Stimulated activated CD4-positive, alpha-beta T cell treated with anti-CD3 and anti-CD28 coated beads, Interleukin-1b, Interleukin-23, amount 100 ng/mL, for 1 hour (primary cell): ENCODE measurements at places on chromosomes 6 and 20.

- DNase-seq = no peak
Observed at GRCh38 chr6:150445486-150445885, 76.7 kb downstream of the IYD start.

DNA sequence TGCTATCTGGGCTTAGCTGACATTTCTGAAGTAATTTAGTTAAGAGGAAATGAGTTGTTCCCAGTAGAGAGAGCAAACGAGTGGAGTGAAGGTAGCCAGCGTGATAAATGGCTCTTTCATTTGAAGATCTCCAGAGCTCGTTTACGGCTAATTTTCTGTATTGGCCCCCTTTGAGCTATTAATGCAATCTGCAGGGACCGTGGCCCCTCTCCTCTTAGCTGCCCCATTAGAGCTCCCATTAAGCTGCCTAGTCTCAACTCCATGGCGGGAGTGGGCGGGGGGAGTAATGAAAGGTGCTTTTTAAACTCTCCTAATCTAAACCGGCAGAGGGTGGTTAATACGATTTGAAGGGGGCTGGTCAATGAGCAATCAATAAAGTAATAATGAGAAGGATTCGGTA is 12.5 kb downstream of the TFAP2B start:
- DNase-seq = no peak

DNA sequence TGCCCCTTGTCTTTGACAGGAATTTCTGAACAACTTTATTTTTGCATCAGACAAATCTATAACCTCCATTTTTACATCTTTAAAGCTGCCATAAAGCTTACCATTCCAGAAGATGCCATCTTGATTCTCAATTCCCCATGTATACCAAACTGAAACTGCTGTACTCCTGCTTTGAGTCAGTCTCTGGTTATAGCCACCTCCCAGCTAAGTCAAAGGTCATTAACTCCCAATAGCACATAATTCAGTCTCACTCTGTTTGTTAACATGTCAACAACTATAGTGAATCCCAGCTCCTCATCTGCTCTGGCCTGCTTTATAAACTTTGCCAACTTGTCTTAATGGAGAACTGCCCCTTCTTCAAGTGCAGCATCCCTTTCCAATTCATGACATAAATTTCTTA is 343.6 kb downstream of the FRK start:
- DNase-seq = no peak

GRCh38 chr6:90285611-90286381 is 10.8 kb downstream of the BACH2 start:
- DNase-seq = no peak

- DNase-seq = no peak
Observed at GRCh38 chr6:155408231-155408630, 47.4 kb downstream of the NOX3 start.

- DNase-seq = no peak
Observed at GRCh38 chr20:39835130-39835842, 853.8 kb downstream of the MAFB start.

DNA sequence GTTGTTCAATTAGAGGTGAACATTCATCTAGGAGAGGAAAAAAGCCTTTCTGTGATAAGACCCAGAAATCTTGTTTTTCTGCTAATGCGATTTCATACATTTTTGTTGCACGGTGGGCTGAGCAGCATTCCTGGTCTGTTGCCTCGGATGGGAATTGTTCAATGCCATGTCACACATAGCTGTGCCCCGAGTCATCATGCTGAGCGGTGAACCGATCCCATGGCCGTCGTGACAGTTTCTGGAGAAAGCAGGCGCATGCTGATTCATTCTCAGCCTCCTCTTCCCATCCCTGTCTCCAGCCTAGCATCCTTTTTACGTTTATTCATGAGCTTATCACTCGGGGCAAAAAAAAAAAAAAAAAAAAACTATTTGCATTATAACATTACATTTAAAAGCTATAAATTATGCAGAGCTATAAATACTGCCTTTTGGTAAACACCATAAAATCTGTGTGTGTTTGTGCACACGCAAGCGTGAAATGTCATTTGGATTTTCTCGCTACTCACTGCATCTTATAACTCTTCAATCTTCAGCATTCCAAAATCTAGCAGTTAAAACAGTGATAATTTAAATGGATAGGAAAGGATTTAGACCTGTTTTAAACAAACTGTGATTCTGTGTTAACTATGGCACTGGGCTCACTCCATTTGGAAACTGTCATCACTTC is 58.9 kb upstream of the IFNGR1 start:
- DNase-seq = no peak

DNA sequence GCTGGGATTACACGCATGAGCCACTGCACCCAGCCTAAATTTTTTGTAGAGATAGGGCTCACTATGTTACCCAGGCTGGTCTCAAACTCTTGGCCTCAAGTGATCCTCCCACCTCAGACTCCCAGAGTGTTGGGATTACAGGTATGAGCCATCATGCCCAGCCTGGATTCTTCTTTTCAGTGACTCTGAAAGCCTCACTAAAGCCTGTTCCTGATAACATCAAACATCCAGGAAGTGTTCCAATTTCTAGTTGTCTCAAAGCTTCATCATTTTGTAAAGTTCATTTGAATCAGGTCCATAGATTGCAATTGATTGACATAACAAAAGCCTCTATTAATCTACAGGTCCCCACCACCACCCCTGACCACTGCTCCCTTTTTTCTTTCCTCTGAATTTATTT is 29.2 kb upstream of the CHMP4B start:
- DNase-seq = no peak

DNA sequence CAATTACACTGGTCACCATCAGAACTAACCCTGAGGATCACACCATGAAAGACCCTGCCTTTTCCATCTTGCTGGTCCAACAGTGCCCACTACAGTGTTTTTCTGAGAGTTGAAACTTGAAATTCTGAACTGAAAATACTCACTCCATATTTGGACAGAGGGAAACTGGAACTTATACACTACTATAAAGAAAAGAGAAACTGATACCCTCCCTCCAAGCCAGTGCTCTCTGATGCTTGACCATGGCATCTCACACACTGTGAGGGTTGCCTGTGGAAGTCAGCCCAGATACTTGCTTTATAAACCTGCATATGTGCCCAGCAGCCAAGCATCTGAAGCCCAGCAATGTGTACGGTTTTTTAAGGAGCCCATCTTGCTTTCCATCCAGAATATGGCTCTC is 108.7 kb downstream of the FOXA2 start:
- no peak for DNase-seq

DNA sequence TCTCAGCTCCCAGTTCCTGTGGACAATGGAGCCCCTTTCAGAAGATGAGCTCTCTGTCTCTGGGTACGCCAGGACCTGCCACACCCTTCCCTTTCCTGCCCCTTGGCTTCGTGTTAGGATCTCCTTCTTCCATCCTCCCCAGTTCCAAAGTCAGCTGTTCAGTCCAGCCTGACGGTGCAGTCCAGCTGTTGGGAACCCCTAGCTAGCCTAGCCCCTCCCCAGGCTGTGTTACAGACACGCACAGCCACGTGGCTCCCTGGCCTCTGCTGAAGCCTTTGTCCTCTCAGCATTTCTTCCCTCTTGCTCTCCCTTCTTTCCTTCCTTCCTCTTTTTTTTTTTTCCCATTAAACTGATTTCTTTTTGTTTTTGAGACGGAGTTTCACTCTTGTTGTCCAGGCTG is 12.4 kb upstream of the TFAP2C start:
- DNase-seq = no peak

- DNase-seq = no peak
Observed at GRCh38 chr6:109069746-109070145, 24.9 kb downstream of the SESN1 start.

GRCh38 chr6:7324520-7324919 is 11.5 kb upstream of the SSR1 start:
- DNase-seq = no peak

DNA sequence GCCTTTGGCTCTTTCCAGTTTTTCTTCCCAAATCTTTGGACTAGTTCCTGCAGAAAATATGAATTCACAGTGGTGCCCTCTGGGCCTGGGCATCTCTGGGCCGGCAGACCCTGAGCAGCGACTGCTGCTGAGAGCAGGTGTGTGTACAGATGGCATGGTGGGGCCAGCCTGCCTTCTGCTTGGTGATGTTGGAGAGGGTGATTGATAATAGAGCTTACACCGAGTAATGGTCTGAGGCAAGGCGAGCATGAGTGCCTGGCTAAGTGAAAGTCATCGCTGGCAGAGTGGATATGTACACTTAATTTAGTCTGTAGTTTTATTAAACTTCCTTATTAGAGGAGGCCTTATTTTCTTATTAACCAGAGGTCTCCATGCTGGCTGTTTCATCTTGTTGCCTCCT is 156.9 kb downstream of the CDKAL1 start:
- DNase-seq = no peak

GRCh38 chr6:108598305-108598863 is 37.7 kb downstream of the FOXO3 start:
- DNase-seq = no peak

DNA sequence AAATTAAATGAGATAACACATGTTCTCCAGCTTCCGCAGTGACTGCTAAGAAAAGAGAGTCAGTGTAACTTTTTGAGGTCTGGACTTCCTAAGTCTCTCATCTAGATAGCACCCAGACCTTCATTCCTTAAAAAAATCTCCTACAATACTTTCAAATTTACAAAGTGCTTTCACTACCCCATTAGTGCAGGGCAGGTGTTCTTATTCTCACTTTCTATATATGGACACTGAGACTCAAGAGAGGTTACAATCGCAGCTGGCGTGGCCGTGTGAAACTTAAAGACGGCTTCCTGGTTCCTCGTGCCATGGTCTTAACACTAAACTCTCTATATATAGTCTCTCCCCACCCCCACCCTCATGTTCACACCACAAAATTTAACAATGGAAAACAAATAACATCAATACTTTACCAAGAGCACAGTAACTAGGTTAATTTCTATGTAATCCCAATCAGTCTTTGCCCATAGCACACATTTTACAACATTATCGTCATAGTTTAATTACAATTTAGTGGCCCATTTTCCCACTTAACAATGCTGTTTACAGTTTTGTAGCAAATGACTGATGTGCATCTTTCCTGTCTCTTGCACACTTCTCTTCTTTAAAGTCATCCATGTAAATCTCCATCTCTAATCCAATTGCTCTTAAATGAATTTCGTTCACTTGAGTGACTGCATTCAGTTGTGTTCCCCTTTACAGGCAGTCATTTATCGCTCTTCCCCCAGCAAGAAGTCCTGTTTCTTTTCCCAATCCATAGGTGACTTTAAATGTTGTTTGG is 78.8 kb upstream of the ARID1B start:
- DNase-seq = no peak

DNA sequence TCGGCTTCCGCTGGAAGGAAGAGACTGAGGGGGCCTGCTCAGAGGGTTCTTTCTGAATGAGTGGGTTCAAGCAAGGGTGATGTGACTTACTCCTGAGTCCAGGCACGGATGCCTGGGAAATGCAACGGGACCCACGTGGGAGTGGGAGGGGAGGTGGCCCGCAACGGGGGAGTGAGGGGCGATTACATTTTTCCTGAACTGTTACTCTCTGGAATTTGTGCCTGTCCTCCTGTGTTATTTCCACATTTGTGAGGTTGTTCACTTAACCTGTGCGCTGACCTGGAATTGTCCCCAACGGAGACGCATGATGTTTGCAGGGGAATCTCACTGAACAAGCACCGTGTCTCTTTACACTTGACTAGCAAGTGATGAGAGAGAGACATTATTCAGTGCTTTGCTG is 209.4 kb downstream of the CDH4 start:
- DNase-seq = no peak

DNA sequence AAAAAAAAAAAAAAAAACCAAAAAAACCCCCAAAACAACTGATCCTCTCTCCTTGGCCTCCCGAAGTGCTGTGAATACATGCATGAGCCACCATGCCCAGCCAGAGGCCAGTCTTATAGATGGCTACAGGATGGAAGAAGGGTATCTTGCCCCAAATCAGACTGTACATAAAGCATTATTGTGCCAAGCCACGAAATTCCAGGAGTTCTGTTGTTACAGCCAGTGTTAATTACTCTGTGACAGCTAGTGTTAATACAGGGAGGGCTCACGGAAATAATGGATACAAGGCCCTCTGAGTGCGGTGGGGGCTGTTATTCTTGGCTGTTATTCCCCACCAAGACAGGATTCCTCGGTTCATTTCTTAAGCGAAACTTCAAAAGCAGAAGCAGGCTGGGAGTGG is 1.4 kb upstream of the CLPSL2 start:
- DNase-seq = no peak

GRCh38 chr6:113970805-113971676 is at the start of gene HDAC2:
Gene HDAC2, minus strand, starts transcription at chr6:113971148. Its CDS starts 240 bp downstream, at chr6:113970908.
- DNase-seq = peak; percentile 84
